Fibroblast of lung (primary cell): ENCODE measurements at places on chromosomes 7 and 10. TPM values are rescaled to one million over a fixed set of nuclear protein-coding genes. Genes with fewer than 3 reads are reported as not detected.

DNA sequence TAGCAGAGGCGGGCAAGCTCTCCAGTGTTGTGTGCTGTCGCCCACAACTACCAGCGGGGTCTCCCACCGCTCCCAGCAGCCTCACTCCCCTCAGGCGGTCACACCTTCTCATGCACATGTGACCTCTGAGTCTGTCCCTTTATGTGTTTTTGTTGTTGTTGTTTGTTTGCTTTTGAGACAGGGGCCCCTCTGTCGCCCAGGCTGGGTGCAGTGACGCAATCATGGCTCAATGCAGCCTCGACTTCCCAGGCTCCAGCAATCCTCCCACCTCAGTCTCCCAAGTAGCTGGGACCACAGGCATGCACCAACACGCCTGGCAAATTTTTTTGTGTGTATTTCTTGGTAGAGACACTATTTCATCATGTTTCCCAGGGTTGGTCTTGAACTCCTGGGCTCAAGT lies 1.5 kb downstream of the CPSF4 start:
- H3K27ac ChIP-seq, result no peak overlapping the region
- peak; percentile 28 for DNase-seq
- H3K4me3 ChIP-seq, result peak overlapping the region; percentile 90
- peaks cover 10% of the 10 kb centered on the region for H3K4me1 ChIP-seq

KCND2 gene
- polyA plus RNA-seq, result 1.2 and 6.1 TPM in 2 replicates

GRCh38 chr10:27944005-27944404 lies 54.9 kb downstream of the ODAD2 start:
- H3K36me3 ChIP-seq, result no peaks in the 10 kb centered on the region
- H3K4me1 ChIP-seq, result no peaks in the 10 kb centered on the region

DNA sequence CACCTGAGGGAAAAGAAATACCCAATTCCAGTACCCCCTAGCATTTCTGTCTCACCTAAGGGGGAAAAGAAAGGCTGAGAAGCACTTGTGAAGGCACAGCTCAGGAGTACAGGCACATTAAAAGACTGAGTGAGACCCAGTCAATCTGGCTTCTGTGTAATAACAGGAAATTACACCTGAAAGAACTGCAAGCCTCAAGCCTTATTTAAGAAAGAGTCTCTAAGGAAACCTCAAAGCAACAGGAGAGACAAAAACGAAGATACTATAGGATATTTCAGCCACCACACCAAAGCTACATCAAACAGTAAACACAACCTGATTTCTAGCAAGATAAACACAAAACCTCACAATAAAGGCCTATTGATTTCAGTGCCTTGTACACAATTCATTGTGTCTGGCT lies 69.6 kb upstream of the CDK1 start:
- no peak overlapping the region for H3K27ac ChIP-seq
- no peaks in the 10 kb centered on the region for H3K27me3 ChIP-seq
- H3K36me3 ChIP-seq, result no peaks in the 10 kb centered on the region
- H3K4me1 ChIP-seq, result no peaks in the 10 kb centered on the region
- H3K4me3 ChIP-seq, result no peak overlapping the region

- no peak overlapping the region for H3K4me3 ChIP-seq
- DNase-seq, result peak; percentile 90
- peaks cover 39% of the 10 kb centered on the region for H3K4me1 ChIP-seq
- H3K27ac ChIP-seq, result peak overlapping the region; percentile 96
Observed at GRCh38 chr10:119316729-119317097, 109.3 kb downstream of the GRK5 start.

DNA sequence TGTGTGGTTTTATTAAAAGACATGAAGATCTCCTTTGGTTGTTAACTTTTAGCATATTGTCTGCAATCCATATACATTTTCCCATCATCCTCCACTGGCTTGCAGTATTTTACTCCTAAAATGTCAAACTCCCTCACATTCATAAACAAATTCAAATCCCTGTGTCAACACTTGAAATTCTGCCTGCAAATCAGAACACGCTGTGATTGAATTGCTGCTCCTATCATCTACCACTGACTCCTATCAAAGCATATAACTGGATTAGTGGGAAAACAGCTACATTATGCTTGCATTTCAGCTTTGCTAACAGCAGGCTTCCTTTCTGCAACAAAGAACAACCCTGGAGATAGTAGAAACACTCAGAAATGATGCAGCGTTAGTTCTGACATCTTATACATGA lies 281.8 kb upstream of the HGF start:
- H3K27me3 ChIP-seq, result no peaks in the 10 kb centered on the region
- DNase-seq, result no peak
- H3K36me3 ChIP-seq, result no peaks in the 10 kb centered on the region
- no peak overlapping the region for H3K4me3 ChIP-seq

- no peak for DNase-seq
- no peak overlapping the region for H3K4me3 ChIP-seq
- no peak overlapping the region for H3K27ac ChIP-seq
- no peaks in the 10 kb centered on the region for H3K36me3 ChIP-seq
- no peaks in the 10 kb centered on the region for H3K27me3 ChIP-seq
Observed at GRCh38 chr7:17095931-17096330, 202.5 kb upstream of the AHR start.

GRCh38 chr7:69787736-69788431 lies 189.6 kb downstream of the AUTS2 start:
- no peak overlapping the region for H3K4me3 ChIP-seq
- H3K27ac ChIP-seq, result no peak overlapping the region
- no peaks in the 10 kb centered on the region for H3K4me1 ChIP-seq
- H3K36me3 ChIP-seq, result no peaks in the 10 kb centered on the region
- DNase-seq, result no peak

- no peak overlapping the region for H3K27ac ChIP-seq
- H3K4me3 ChIP-seq, result no peak overlapping the region
- no peaks in the 10 kb centered on the region for H3K36me3 ChIP-seq
- H3K4me1 ChIP-seq, result peaks cover 7% of the 10 kb centered on the region
- H3K27me3 ChIP-seq, result no peaks in the 10 kb centered on the region
Observed at GRCh38 chr10:17123961-17124360, 5.7 kb downstream of the CUBN start.

DNA sequence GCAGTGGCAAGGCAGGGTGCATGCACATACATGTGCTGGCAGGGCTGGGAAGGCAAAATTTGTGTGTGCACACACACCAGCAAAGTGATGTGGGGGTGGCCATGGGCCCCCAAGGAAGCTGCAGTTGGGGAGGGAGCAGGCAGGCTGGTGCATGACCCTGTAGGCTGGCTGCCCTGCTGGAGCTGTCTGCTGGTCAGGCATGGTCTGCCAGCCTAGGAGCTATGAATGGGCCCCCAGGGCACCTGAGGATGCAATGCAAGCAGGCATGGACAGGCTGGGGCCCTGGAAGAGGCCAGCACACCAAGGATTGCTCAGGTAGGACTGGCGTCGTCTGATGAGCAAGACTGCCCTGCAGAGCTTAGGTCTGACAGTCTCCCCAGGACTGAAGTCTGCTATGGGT lies 18.2 kb upstream of the PPP1R3A start:
- H3K4me3 ChIP-seq, result no peak overlapping the region
- H3K4me1 ChIP-seq, result no peaks in the 10 kb centered on the region
- H3K27ac ChIP-seq, result no peak overlapping the region
- H3K27me3 ChIP-seq, result no peaks in the 10 kb centered on the region
- no peak for DNase-seq

DNA sequence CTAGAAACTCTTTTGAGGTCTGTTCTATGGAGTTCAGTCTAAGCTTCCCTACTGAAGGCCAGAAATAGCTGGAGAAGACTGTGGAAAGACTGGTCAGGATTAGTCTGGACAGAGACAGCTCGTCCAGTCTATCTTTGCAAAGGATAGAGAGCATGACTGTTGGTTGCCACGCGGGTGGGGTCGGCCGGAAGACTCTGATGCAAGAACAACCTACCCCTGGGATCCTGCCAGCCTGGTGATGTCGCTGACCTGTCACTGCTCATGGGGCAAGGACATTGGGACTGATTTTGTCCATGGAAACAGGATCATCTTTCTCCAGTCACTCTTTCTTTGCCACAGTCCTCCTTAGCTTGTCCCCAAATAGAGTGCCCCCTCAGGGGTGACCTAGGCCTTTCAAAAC lies 337.6 kb upstream of the NPSR1 start:
- no peaks in the 10 kb centered on the region for H3K4me1 ChIP-seq
- H3K4me3 ChIP-seq, result no peak overlapping the region
- no peak overlapping the region for H3K27ac ChIP-seq
- no peaks in the 10 kb centered on the region for H3K36me3 ChIP-seq
- no peak for DNase-seq

CPA1 gene
- polyA plus RNA-seq, result 0.12 TPM in 1 of 2 replicates, not detected in the other

- H3K27me3 ChIP-seq, result peaks cover 14% of the 10 kb centered on the region
- no peaks in the 10 kb centered on the region for H3K4me1 ChIP-seq
- no peaks in the 10 kb centered on the region for H3K36me3 ChIP-seq
- H3K4me3 ChIP-seq, result no peak overlapping the region
- no peak overlapping the region for H3K27ac ChIP-seq
Observed at GRCh38 chr10:93596539-93596938, 4.5 kb downstream of the RBP4 start.

GRCh38 chr7:137848095-137848494 lies 1.3 kb upstream of the DGKI start:
- H3K27ac ChIP-seq, result no peak overlapping the region
- DNase-seq, result no peak
- no peak overlapping the region for H3K4me3 ChIP-seq
- no peaks in the 10 kb centered on the region for H3K4me1 ChIP-seq

- no peak overlapping the region for H3K4me3 ChIP-seq
- peaks cover 7% of the 10 kb centered on the region for H3K4me1 ChIP-seq
- no peaks in the 10 kb centered on the region for H3K27me3 ChIP-seq
- no peak for DNase-seq
- no peak overlapping the region for H3K27ac ChIP-seq
- H3K36me3 ChIP-seq, result peaks cover 2% of the 10 kb centered on the region
Observed at GRCh38 chr10:59900048-59900727, 6.2 kb downstream of the CCDC6 start.

DNA sequence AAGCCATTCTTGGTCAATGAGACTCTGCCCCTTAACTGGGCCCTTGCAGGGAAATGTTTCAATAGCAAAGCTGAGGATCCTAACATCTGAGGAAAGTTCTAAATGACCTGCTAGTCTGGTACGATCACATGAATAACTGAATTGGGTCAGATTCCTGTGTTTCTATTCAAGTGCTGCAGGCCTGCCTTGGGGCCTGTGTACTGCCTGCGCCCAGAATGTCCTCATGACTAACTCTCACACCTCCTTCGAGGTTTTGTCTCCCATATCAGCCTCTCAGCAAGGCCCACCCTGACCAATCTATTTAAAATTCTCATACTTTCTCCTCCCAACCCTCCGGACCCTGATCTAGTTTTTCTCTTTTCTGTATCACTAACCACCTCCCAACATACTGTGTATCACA lies 4.4 kb downstream of the JAZF1 start:
- H3K4me1 ChIP-seq, result peaks cover 4% of the 10 kb centered on the region
- no peak overlapping the region for H3K4me3 ChIP-seq
- H3K27me3 ChIP-seq, result no peaks in the 10 kb centered on the region
- H3K27ac ChIP-seq, result no peak overlapping the region

DNA sequence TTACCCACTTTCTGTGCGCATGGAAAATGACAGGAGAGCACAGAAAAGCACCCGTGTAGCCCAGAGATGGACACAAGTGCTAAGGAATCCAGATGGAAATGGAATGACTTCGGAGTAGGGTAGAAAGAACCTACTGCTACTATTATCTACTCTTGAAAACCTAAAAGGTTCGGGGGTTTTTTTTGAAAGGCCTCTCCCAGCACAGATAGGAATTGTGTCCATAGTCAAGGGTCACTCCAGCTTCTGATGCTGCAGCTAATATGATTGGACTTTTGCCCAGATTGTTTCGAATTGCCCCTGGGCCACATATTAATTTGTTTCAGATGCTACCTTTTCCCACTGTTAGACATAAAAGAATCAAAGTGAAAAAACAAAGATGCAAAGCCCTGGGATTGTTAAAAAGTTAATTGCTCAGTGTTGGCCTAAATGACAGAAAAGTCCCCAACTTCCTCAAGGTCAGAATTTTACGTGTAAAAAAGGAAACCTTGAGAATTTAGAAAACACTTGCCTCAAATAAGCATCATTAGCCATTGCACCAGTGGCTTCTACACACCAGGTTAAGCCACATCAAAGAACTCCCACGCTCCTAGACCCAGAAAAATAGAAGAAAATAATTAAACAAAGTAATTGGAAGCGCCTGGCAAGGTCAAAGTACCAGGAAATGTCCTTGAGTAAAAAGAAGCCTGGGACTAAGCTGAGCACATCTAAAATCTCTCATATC lies 40.8 kb upstream of the INSIG1 start:
- no peak for DNase-seq
- peak overlapping the region; percentile 87 for H3K27ac ChIP-seq
- H3K36me3 ChIP-seq, result no peaks in the 10 kb centered on the region
- H3K4me3 ChIP-seq, result no peak overlapping the region
- H3K27me3 ChIP-seq, result peaks cover 4% of the 10 kb centered on the region
- peaks cover 15% of the 10 kb centered on the region for H3K4me1 ChIP-seq

DNA sequence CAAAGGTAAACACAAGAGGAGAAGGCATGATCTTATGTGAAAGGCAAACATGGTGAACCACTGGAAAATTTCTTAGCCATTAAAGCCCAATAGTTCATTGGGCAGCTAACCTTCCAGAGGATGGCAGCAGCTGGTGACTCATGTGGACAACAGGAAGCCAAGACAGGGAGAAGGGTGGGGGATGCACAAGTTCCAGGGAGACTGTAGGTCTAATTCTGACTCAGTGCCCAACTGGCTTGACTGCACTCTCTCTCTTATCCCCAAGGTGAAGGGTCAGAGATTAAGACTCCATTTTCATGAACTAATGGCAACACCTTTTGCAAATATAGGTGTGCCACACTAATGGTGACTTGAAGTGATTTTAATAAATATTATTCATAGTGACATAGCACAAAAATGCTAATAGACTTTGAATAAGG lies 47.9 kb upstream of the SLC35B4 start:
- H3K27me3 ChIP-seq, result no peaks in the 10 kb centered on the region
- DNase-seq, result peak; percentile 54
- H3K27ac ChIP-seq, result no peak overlapping the region
- no peak overlapping the region for H3K4me3 ChIP-seq

TUBAL3 gene
- not detected in 2 replicates for polyA plus RNA-seq

GRCh38 chr7:1913466-1914282 lies 243.6 kb downstream of the ELFN1 start:
- no peaks in the 10 kb centered on the region for H3K27me3 ChIP-seq
- no peak overlapping the region for H3K27ac ChIP-seq
- H3K36me3 ChIP-seq, result no peaks in the 10 kb centered on the region
- H3K4me1 ChIP-seq, result peaks cover 14% of the 10 kb centered on the region

- no peaks in the 10 kb centered on the region for H3K27me3 ChIP-seq
- H3K36me3 ChIP-seq, result peaks cover 5% of the 10 kb centered on the region
- H3K4me1 ChIP-seq, result peaks cover 14% of the 10 kb centered on the region
- H3K4me3 ChIP-seq, result no peak overlapping the region
Observed at GRCh38 chr10:43399320-43400310, 9.4 kb downstream of the HNRNPF start.
